ENCODE measurements at places on chromosomes 16 and 17.

GRCh38 chr17:81741594-81742452 is 29.7 kb downstream of the SLC25A10 start:
- DNase-seq, result no peak

GRCh38 chr17:80689129-80689619 is 144.5 kb downstream of the RPTOR start:
- DNase-seq, result no peak

DNA sequence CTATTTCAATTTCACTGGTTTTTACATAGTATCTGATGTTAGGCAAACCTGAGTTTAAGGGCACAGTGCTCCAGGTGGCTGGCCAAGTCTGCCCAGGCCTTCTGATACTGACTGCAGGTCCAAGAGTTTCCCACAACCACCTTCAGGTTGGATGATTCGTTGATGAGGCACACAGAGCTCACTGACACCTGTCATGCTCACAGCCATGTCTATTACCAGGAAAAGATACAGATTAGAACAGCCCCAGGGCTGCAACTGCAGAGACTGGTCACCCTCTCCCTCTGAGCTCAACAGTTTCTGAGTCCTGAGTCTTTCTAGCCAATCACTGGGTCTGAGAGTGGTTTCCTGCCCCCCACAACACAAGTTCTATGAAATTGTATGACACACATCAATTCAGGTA is 37.2 kb downstream of the MEAK7 start:
- DNase-seq, result no peak

DNA sequence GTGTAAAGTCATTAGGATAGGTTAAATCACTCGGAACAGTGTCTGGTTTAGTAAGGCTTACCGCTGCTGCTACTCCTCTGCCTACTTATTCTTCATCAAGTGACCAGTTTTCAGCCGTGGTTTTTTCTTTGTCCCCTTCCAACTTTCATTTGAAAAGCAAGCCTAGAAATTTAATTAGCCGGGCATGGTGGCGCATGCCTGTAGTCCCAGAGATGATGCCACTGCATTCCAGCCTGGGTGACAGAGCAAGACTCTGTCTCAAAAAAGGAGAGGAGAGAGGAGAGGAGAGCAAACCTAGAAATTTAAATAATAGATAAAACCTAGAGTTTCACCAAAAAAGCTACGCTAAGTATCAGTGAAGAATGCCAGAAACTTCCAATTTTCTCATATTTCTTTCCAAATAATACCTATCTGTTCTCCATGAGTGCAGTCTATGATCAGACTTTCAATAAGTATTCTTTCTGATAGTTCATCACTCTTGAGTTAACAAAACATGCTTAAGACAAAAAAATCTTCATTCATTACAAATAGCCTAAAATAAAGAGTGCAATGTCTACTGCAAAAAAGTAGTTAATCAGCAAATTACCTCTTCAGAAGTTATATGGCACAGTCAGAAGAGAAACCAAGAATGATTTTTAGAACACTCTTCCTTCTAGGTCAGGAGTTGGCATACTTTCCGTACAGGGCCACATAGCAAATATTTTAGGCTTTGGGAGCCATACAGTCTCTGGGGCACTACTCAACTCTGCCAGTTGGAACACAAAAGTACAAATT is 15.1 kb downstream of the ANKFY1 start:
- no peak for DNase-seq

DNA sequence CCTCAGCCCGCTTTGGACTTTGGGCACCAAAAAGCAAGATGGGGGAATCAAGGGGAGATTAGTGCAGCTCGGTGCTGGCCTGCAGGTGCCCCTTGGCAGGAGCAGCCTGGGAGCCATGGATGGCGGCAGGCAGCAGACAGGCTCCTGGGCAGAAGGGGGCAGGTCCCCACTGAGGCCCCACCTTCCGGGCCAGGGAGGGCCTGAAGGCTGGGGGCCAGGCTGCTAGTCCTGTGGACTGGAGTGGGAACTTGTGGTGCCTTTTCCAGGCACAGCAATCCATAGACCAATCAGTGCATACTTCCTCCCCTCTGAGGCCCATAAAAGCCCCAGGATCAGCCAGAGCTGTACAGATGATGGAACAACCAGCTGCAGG is 64.0 kb downstream of the USP32 start:
- DNase-seq, result no peak

- no peak for DNase-seq
Measured at GRCh38 chr16:60463986-60464385, 1572.3 kb downstream of the CDH8 start.

All from AG20443 (cell line).